ENCODE measurements at places on chromosomes 5 and 9.
A peak's percentile ranks its signal among the peaks of the same experiment; 100 is the strongest.

GRCh38 chr9:113603048-113603375, 139.5 kb downstream of the RGS3 start:
- DNase-seq: no peak

DNA sequence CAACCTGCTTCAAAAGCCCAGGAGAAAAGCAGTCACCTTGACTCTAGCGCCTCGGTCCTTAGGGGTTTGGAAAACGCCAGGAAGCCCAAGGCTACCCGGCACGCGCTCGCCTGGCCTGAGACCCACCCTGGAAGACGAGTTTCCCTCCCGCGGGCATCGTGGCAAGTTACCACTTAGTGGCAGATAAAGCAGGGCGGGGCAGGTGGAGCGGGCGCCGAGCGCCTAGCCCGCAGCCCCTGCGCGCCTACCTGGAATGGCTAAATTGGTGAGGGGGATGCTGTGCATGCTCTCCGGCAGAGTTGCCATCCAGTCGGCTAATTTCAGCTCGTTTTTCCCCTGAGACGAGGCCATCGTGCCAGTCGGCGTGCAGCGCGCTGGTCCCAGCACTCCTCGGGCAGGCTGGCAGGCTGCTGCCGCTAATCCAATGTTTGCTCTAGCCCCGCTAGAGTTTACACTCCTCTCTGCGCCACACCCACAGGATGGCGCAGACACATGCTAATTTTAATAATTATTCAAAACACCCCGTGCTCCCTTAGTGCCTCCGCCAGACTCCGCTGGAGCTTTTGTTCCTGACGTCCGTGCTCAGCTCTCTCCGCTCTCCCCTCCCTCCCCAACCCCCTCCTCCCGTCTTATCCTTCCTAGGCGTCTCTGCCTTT, at the start of gene PLCXD3:
TSS of gene PLCXD3 (minus strand) at position 426 of the 656 bp plus-strand sequence. CDS start at position 351, 75 bp downstream.
- peak; percentile 34 for DNase-seq

DNA sequence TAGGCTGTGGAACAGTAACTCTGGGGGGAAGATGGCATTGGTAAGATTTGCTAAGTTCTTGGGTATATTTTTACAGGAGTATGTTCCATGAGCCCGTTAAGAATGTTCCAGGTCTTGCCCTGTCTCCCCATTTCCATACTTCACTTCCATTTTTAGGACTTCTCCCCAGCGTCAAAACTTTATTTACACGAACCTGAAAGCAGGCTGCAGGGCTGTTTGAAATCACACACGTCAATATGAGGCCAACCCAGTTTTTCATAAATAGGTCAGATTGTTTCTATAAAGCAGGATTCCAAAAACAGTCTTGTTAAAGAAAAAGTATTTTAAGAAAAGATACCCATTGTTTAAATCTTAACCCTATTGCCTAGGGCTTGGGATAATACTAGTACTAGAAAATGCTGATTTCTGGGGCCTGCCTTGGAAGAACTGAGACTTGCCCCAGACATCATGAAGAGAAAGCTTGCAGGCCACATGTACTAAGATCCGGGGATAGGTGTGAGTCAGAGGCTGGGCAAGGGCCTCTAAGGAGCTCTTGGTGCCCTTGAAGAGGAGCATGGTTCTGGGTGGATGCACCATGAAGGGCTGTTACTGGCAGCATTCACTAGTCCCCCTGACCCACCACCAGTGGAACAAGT, 24.2 kb downstream of the TRIO start:
- DNase-seq: peak; percentile 79

DNA sequence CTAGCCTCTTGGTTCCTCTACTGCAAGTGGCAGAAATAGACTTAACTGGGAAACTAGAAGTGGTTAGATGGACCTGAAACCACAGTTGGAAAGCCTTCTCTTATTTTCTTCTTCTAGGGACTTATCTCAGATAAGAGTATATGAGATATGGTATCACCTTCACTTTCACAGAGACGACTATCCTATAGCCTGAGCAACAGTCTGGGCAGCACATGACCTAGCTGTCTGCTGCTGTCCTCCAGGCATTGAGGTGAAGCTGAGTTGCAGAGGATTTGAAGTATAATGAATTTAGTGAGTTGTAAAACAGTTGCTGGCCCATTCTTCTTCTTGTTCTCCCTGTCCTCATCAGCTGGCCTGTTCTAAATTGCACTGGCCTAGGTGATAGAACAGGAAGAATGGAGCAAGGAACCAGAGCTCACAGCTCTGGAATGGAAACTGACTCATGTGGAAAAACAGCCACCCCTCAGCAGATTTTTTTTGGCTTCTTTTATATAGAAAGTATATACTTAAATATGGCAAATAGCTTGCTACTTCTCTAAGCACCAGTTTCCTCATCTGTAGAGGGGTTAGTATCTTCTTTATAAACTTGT, 27.8 kb downstream of the RECK start:
- peak; percentile 32 for DNase-seq

DNA sequence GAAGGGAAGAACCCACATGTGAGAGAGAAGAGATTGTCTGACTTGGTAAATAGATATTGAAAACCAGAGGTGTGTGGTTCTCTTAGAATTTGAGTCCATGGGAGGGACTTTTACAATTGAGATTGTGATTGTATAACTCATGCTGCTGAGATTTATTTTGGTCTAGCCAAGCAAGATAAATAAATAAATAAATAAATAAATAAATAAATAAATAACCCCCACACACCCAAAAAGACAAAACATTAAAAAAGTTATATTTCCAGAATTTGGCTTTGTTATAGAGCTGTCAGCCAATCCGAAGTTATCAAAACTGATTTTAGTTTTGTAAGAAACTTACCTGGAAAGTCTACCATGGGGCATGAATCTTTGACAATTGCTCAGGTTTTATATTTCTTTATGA, 416.6 kb downstream of the ZSWIM6 start:
- no peak for DNase-seq

- DNase-seq: no peak
Measured at GRCh38 chr5:40781843-40782409, 16.2 kb downstream of the PRKAA1 start.

DNA sequence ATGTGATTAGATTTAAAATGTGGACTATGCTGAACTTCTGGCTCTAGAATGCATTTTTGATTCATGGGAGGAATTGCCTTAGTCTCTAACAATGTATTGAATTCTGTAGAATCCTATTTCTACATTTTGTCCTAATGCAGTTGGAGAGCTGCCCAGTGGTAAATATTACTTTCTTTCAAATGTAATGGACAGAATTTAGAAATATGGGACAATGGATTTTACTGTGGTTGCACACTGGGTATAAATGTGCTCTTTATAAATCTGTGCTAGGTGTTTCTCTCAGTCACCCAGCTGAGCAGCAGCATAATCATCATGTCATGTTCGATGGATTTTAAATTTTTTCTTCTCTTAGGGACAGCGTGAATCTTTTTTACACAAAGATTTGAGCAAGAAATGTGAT, 141.7 kb downstream of the ADGRV1 start:
- no peak for DNase-seq

GRCh38 chr5:137619191-137619870, 116.6 kb downstream of the KLHL3 start:
- DNase-seq: peak; percentile 43

DNA sequence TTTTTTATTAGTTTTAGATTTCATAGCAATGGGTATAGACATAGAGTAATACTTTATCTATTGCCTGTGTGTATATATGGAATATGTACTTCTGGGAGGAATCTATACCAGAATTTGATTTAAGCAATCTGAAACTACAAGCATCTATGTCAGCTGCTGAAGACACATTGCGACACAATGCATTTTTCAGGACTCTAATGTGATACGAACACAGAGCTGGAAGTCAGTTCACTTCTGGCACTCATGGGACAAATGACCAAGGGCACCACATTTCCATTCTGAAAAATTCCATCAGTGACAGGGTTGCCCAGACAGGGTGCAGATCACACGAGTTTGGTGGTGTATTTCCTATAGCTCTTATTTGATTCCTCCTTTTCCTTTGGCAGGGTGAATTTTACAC, 259.5 kb downstream of the NTRK2 start:
- no peak for DNase-seq

All from kidney tubule cell (primary cell).